Omental fat pad (tissue), 4 donors: ENCODE measurements at places on chromosomes 7 and 10.
A peak's percentile ranks its signal among the peaks of the same experiment; 100 is the strongest.

DNA sequence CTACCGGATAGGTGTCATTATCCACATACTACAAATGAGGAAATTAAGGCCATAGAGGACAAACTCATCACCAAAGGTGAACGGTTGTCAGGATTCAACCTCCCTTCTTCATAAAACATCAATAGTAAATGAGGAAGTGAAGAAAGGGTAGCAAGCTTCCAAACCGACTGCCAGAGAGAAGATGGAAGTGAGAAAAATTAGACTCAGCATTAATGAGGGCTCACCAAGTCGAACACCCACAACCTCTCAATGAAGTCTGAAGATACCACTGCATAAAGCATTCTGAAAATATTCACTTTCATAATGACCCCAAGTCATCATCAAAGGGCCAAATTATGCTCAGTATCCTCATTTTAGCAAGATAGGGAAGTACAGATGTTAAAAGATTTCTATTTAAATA lies 29.6 kb downstream of the ABCB4 start:
- DNase-seq, result no peak

DNA sequence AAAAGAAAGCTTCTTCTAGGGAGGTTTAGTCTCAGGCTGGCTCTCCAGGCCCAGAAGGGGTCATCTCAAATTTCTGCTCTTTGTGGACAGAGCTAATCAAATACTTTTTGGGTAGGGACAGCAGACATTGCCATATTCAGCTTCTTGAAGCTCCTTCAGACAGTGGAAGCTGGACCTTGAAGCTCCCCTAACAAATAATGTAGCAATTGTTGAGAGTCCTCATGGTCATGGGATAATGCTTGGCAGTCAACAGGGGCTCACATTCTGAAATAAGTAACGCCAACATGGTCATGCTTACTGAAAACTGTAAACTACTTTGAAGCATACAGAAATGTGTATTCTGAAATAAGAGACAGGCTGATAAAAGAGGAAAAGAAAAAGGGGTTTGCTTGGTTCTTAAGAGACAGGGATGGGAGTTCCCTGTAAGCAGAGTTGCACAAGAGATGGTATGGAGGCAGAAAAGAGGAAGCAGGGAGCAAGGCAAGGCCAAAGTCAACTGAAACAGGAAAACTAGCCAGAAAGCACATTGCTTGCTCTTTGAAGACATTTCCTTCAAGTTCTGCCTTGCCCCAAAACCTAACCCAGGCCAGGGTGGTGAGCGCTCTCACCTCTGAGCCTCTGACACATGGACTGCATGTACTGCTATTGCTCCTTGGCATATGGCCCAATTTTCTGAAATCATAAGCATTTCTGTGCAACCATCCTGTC lies 53.1 kb upstream of the KMT2E start:
- DNase-seq, result no peak

- DNase-seq, result peak; percentile 33
Measured at GRCh38 chr7:15720849-15721471, 34.5 kb upstream of the MEOX2 start.

DNA sequence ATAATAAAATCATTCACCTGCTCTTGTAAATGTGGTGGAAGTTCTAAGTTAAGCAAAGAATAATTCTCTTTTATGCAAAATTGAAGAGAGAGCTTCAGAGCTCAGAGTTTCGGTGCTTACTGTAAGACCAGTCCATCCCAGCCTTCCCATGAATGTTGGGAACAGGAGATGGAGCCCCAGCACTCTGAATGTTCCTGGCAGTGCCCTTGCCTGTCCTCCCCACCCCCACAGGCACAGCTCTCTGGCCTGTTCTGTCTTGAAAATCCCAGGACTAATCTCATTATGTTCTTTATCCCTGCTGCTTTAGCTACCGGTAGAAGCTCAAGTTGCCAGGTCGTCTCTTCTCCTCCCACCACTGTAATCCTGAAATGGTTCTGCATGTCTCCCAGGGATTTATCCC lies 29.1 kb upstream of the LHFPL3 start:
- no peak for DNase-seq

GRCh38 chr7:24871770-24872169 lies 108.2 kb downstream of the OSBPL3 start:
- DNase-seq, result no peak

- DNase-seq, result no peak
Measured at GRCh38 chr10:20289070-20289828, 473.0 kb downstream of the PLXDC2 start.

- DNase-seq, result no peak
Measured at GRCh38 chr7:2614631-2615330, 17.0 kb upstream of the TTYH3 start.

GRCh38 chr10:132624847-132625471 lies 87.4 kb downstream of the INPP5A start:
- no peak for DNase-seq

GRCh38 chr10:126903656-126904360 lies 1.4 kb upstream of the DOCK1 start:
- no peak for DNase-seq

GRCh38 chr10:125083576-125083920 lies 76.8 kb downstream of the CTBP2 start:
- no peak for DNase-seq

DNA sequence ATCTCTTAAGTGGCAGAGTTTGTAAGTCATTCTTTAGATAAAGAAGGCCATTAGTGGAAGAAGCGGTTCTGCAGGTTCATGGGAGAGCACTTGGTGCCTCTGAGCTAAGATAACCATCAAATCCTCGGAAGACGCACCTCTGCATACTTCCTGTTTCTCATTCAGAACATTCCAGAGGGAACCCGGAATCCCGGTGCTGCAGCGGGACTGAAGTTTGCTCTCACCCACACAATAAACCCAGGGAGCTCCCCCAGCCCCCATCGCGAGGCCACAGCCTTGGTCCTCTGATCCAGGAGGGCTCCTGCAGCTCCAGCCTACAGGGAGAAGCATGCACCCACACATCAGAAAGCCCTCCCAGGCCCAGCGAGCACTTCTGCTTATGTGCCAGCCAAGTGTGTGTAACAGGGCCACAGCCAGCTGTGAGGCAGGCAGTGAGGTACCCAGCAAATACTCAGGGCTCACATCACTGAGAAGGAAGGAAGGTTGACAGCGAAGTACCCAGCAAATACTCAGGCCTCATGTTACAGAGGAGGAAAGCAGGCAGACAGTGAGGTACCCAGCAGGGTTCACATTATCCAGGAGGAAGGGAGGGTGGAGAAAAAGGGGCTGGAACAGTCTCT lies 142.4 kb downstream of the DIP2C start:
- DNase-seq, result no peak

DNA sequence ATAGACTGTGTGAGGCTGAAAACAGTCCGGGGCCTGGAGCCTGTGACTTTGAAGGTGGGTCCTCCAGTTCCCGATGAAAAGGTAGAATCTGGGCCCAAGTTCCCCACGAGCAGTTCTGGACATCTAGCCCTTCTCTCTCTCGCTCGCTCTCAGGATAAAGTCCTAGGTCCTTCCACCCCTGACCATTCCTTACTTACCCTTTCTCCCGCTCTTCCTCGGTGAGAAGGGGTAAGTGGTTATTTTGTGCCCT lies 713 bp downstream of the IMMP2L start:
- DNase-seq, result no peak

- no peak for DNase-seq
Measured at GRCh38 chr7:37062560-37062859, 338.2 kb upstream of the AOAH start.

DNA sequence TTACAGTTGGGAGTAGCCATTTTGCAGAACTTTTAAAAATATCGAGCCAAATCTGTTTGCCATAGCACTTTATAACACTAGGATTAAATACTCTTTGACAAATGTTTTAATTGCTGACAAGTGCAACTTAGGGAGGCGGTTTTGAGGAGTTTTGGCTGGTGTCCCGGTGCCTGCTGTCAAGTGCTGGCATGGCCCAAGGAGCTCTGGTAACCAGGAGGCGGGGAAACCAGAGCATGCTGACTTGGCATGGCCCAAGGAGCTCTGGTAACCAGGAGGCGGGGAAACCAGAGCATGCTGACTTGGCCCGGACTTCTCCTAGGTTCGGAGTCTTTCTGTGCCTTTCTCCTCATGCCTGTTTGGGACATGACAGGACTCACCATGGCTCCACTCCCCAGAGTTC lies 30.8 kb upstream of the ZNF32 start:
- DNase-seq, result no peak

DNA sequence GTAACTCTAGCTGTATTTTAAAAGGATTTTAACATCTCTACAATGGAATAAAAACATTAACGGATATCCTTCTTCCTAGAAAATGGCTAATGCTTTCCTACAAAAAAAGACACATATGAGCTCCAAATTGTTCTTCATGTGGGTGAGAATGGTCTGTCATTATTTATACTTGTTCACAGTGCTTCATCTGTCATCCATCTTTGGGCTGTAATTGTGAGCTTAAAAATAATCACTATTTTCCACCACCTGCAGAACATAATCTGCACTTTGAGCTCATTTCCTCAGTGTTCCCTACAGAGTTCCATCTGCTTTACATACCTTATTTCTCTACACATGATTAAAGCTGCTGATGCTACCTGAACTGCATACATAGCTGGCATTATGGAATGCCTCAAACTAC lies 979.1 kb upstream of the C7orf33 start:
- no peak for DNase-seq
